ENCODE measurements at places on chromosomes 1 and 21. TPM values are rescaled to one million over a fixed set of nuclear protein-coding genes. Genes with fewer than 3 reads are reported as not detected.
A peak's percentile ranks its signal among the peaks of the same experiment; 100 is the strongest.

The VSIG8 gene
- total RNA-seq, result not detected

- DNase-seq, result no peak
These were observed 179.3 kb downstream of the ZNF326 start for GRCh38 chr1:90174246-90174645.

DNA sequence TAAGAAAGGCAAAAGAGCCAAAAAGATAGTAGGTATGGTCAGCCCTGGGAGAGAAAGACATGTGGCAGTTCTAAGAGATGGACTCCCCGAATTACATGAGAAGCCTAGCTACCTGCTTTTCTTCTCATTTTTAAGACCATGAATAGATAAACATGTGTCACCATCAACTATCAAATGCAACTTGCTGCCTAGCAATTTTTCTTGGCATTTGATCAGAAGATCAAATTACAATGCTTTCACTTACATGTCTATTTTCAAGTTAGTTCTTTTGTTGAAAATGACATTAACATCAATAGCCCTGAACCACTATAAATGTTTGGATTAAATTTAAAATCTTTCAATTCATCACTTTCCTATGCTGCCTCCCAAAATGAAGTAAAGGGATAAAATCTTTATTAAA lies 212.3 kb downstream of the HHIPL2 start:
- DNase-seq, result no peak

The PTPRC gene
- 9.9 TPM for total RNA-seq

- no peak for DNase-seq
These were observed 5.3 kb downstream of the GPR37L1 start for GRCh38 chr1:202127836-202128622.

DNA sequence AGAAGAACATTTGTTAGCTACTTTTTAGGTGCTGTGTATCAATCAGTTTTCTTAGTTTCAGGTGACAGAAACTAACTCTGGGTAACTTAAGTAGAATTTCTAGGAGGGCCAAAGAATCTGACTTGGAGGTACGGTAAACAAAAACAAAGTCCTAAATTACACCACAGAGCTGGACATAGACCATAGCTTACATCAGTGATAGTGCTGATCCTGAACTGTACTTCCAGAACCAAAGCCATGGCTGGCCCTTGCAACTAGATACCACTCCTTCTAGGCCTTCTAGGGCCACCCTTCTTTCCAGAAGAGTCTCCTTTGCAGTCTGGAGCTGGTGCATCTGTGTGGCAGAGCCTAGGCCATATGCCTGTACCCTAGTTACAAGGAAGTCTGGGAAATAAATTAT lies 94.5 kb downstream of the OLFML2B start:
- DNase-seq, result no peak

The FCRL1 gene
- not detected for total RNA-seq

DNA sequence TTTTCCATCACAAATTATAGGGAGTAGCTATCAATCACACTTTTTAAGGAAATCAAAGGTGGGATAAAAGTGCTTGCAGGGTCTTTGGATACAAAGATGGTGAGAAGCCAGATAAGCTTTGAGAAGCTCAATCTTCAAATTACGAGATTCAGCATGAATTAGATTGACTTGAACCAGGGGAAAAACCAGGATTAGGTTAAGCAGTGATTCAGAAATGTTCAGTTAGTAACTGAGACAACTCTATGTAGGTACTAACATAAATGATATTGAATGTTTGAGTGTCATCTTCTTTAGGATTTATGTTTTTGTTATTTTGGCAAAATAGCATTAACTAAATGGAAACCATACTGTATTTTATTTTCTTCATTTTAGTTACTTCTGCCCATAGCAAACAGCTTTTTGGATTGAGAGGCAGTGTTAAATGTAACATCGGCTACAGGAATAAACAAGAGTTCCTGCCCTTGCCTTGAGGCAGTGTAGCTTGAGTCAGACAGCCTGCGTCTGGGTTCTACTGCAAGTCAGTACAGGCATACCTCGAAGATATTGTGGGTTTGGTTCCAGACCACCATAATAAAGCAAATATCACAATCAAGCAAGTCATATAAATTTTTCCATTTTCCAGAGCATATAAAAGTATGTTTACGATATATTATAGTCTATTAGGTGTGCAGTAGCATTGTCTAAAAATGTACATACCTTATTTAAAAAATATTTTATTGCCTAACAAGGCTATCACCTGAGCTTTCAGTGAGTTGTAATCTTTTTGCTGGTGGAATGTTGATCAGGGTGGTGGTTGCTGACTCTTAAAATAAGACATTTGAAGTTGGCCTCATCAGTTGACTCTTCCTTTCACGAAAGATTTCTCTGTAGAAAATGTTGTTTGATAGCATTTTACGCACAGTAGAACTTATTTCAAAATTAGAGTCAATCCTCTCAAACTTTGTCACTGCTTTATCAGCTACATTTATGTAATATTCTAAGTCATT lies 36.9 kb upstream of the BACH1 start:
- no peak for DNase-seq

DNA sequence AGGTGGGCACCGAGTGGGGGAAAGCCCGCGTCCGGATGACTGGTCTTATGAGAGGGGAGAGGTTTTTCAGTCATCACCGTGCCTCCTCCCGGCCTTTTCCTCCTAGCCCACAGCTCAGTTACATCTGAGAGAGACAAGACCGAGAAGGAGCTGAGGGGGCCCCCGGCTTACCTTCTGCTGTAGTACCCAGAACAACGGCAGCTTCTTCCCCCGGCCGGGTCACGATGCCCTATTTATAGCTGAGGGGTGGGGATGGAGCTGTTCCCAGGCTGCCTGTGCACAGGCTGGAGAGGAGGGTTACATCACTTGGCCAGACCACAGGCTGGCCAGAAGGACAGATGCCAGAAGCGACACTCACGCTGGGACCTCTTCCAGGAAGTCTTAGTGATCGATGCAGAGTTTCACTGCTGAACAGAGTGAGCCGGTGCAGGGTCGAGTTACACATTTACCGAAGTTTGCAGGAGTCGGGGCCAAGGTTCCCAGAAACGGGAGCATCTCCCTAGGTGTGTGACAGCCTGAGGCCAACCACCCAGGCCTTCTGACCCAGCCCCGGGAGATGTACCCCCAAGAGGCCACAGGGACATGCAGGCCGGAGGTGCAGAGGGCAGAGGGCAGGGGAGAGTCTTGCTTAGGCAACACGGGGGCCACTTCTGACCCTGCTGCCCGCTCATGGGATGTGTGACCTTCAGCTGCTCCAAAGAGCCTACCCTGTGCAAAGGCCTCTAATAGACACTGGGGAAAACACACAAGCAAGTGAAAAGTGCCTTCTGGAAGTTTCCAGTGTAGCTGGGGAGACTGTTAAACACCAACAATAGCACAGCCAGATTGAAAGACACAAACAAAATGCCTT lies at the start of gene AGT:
AGT (minus strand) TSS at position 208 of the 850 bp plus-strand sequence. CDS start 3,299 bp downstream, outside the sequence.
- DNase-seq, result peak; percentile 94

GRCh38 chr1:244424649-244425334 lies 26.9 kb downstream of the ADSS2 start:
- no peak for DNase-seq

- DNase-seq, result no peak
These were observed 33.0 kb upstream of the LRRC38 start for GRCh38 chr1:13546791-13547190.
